Prostate gland (tissue), 2 donors: ENCODE measurements at places on chromosomes 1 and 21.

GRCh38 chr1:174008979-174009378, 13.2 kb downstream of the RC3H1 start:
- DNase-seq: no peak

GRCh38 chr1:153945795-153946621, 510 bp downstream of the DENND4B start:
- DNase-seq: peak; percentile 61

- no peak for DNase-seq
Measured at GRCh38 chr1:15353839-15354579, 55.7 kb upstream of the EFHD2 start.

DNA sequence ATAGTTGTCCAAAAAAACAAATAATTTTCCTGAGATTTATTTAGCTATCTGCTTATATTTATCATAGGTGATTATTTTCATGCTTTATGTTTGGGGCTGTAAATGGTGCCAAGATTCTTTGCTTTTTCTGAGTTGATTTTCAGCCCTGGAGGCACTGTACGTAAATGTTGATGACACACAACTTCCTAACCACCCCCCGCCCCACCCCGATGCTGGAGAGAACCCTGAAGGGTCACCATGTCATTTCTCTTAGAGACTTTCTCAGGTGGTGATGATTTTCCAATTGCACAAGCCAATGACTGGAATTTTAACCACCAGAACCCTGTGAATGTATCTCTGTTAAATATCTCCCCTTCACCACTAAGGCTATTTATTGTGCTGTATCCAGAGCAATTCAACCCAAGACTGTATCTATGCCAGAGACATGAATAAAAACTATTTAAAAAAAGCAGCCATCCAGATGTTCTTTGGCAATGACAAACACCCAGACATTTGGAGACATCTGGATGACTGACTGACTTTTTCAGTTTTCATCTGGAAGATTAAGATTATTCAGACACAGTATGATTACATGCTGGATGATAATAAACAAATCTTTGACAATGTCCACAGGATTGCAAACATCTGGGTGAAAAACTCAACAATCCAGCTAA, 346.0 kb downstream of the LMX1A start:
- DNase-seq: no peak

- no peak for DNase-seq
Measured at GRCh38 chr21:28763809-28764418, 228.8 kb downstream of the LTN1 start.

DNA sequence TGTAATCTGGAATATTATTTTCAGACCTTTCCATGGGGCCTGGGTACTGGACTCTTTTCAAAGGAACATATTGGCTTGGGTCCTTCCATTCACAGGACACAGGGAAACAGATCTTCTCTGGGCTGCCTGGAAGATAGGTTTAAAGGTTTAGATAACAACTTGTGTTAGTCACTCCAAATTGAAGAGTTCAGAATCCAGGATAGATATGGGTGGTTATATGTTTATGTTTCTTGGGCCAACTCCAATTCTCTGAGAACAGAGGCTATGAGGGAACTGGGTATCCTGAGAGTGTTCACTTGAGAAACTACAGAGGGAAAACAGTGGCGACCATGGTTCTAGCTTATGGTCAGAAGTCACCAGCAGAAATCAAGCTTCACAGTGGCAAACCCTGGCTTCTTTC, 8.7 kb upstream of the PIGM start:
- DNase-seq: no peak

GRCh38 chr1:234542211-234542850, 63.4 kb upstream of the TARBP1 start:
- DNase-seq: no peak

GRCh38 chr1:94676686-94677085, 135.1 kb upstream of the F3 start:
- peak; percentile 82 for DNase-seq
